ENCODE measurements at places on chromosomes 4 and X. TPM values are rescaled to one million over a fixed set of nuclear protein-coding genes. Genes with fewer than 3 reads are reported as not detected.

HELT gene
- total RNA-seq = not detected

DNA sequence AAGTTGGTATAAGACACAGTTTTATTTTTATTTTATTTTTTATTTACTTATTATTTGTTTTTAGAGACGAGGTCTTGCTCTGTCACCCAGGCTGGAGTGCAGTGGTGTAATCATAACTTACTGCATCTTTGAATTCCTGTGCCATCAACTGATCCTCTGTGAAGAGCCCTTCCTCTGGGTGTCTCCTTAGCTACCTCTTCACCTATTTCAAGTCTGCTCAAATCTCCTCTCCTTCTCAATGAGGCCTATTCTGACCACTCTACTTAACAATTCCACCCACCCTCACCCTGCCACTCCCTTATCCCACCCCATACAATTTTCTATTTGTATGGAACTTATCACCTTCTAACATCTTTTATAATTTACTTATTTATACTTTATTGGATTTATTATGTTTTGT, 183.4 kb downstream of the PPP3CA start:
- H3K4me3 ChIP-seq = no peak overlapping the region
- no peaks in the 10 kb centered on the region for H3K36me3 ChIP-seq
- H3K4me1 ChIP-seq = peaks cover 6% of the 10 kb centered on the region
- no peaks in the 10 kb centered on the region for H3K27me3 ChIP-seq
- no peak for DNase-seq
- H3K27ac ChIP-seq = no peak overlapping the region

COL25A1 gene
- 0.42 TPM for total RNA-seq

PCDH19 gene
- total RNA-seq = 0.41 TPM

- no peaks in the 10 kb centered on the region for H3K36me3 ChIP-seq
- H3K27ac ChIP-seq = no peak overlapping the region
- H3K27me3 ChIP-seq = no peaks in the 10 kb centered on the region
- DNase-seq = no peak
- no peak overlapping the region for H3K4me3 ChIP-seq
Measured at GRCh38 chr4:81557306-81557705, 85.6 kb upstream of the RASGEF1B start.

GRCh38 chr4:53315300-53315699, 50.6 kb downstream of the SCFD2 start:
- peaks cover 2% of the 10 kb centered on the region for H3K4me1 ChIP-seq
- no peak overlapping the region for H3K4me3 ChIP-seq
- H3K27ac ChIP-seq = no peak overlapping the region
- no peak for DNase-seq
- no peaks in the 10 kb centered on the region for H3K27me3 ChIP-seq
- H3K36me3 ChIP-seq = no peaks in the 10 kb centered on the region

- H3K27ac ChIP-seq = peak overlapping the region; percentile 50
- H3K4me1 ChIP-seq = peaks cover 4% of the 10 kb centered on the region
- H3K36me3 ChIP-seq = no peaks in the 10 kb centered on the region
- H3K4me3 ChIP-seq = no peak overlapping the region
- no peaks in the 10 kb centered on the region for H3K27me3 ChIP-seq
Measured at GRCh38 chr4:119750771-119751170, 122.2 kb upstream of the PDE5A start.

DNA sequence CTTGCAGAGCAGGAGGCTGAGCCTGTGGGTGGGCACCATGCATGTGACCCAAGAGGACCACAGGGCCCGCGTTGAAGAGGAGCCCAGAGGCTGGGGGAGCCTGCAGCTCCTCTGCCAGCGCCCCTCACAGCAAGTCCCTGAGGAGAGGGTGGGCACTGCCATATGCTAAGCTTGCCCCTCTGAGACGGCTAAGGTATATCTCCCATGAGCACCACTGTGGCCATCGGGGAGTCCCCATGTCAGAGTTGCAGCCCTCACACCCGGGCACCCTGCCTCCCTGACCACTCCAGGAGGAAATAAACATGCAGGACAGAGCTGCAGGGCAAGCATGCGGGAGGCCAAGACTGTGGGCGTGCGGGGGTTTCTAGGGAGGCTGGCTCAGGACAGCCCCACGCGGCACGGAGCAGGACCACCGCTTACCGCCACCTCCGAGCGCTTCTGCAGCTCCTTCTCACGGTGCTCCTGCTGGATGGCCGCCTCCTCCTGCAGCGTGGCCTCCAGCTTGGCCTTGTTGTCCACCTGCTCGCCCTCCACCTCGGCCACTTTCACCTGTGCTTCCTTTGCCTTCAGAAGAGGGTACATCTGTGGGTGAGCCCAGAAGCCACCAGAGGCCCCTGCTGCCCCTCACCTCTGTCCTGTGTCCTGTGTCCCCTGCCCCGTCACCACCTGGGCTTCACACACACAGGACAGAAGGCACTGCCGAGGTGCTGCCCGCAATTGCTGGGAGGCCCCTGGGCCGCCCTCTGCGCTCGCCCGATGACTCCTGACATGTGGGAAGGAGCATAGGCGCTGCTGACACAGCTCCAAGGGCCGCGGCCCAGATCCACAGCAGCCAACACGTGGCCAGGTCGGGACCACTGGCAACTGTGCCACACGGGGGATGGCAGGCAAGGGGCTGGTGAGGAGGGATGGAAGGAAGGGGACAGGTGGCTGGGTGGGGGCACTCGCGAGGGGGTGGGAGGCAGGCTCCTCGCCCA, 29.8 kb downstream of the FGFR3 start:
- H3K27ac ChIP-seq = no peak overlapping the region
- DNase-seq = no peak
- peaks cover 59% of the 10 kb centered on the region for H3K36me3 ChIP-seq
- no peaks in the 10 kb centered on the region for H3K4me1 ChIP-seq
- no peaks in the 10 kb centered on the region for H3K27me3 ChIP-seq
- H3K4me3 ChIP-seq = no peak overlapping the region

DNA sequence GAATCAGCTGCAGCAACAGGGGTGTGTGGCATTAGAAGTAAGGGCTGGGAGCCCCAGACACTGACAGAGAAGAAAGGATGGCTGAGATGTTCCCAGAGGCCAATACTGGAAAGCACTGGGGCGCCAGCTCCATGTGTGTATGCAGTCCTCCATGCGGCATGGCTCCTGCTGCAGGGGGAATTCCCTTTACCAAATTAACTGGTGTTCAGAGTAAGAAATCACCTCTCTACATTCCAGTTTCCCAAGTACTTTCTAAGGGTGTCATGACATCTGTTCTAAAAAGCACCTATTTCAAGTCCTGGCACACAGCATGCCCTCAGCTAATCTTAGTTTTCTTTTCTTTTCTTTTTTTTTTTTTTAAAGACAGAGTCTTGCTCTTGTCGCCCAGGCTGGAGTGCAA, 98.0 kb downstream of the MAML3 start:
- H3K4me3 ChIP-seq = no peak overlapping the region
- no peak for DNase-seq
- H3K36me3 ChIP-seq = no peaks in the 10 kb centered on the region
- H3K27me3 ChIP-seq = no peaks in the 10 kb centered on the region
- H3K4me1 ChIP-seq = peaks cover 17% of the 10 kb centered on the region
- H3K27ac ChIP-seq = no peak overlapping the region

DNA sequence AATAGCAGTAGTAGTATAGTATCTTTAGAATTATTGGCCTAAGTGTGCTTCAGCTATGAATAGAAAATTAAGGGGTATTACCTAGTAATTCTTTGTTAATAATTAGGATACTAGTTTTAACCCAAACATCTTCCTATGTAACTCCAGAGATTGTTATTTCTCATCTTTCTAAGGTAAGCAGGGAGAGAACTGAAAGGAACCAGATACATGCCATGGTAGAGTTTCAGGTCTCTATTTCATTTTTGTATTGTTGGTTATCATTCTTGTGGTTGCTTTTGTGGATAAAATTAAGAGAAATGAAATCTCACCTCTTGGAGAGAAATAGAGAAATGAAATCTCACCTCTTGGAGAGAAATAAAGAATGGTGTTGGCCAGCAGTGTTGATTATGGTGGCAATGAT, 597.1 kb upstream of the CT83 start:
- H3K27me3 ChIP-seq = no peaks in the 10 kb centered on the region
- no peak overlapping the region for H3K4me3 ChIP-seq
- no peak overlapping the region for H3K27ac ChIP-seq
- no peaks in the 10 kb centered on the region for H3K4me1 ChIP-seq
- DNase-seq = no peak
- no peaks in the 10 kb centered on the region for H3K36me3 ChIP-seq

- no peak overlapping the region for H3K27ac ChIP-seq
- H3K4me3 ChIP-seq = no peak overlapping the region
- H3K27me3 ChIP-seq = no peaks in the 10 kb centered on the region
- no peaks in the 10 kb centered on the region for H3K36me3 ChIP-seq
Measured at GRCh38 chr4:148944136-148944838, 502.1 kb upstream of the NR3C2 start.
